ENCODE measurements at places on chromosomes 5 and 9.

- DNase-seq, result no peak
Observed at GRCh38 chr5:153523211-153523610, 32.7 kb downstream of the GRIA1 start.

DNA sequence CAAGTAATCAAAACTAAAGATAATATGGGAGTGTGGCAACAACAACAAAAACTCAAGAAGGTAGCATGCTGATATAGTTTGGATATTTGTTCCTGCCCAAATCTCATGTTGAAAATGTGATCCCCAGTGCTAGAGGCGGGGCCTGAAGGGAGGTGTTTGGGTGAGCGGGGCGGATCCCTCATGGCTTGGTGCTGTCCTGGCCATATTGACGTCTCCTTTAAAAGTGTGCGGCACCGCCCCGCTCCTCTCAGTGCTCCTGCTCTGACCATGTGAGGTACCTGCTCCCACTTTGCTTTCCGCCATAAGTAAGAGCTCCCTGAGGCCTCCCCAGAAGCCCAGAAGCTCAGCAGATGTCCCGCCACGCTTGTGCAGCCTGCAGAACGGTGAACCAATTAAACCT lies 25.6 kb downstream of the MED27 start:
- DNase-seq, result no peak

- DNase-seq, result no peak
Observed at GRCh38 chr9:133943781-133944745, 48.1 kb downstream of the VAV2 start.

GRCh38 chr9:21266733-21267484 lies 27.1 kb upstream of the IFNA14 start:
- DNase-seq, result no peak

GRCh38 chr5:153807801-153808200 lies 230.9 kb downstream of the FAM114A2 start:
- no peak for DNase-seq

DNA sequence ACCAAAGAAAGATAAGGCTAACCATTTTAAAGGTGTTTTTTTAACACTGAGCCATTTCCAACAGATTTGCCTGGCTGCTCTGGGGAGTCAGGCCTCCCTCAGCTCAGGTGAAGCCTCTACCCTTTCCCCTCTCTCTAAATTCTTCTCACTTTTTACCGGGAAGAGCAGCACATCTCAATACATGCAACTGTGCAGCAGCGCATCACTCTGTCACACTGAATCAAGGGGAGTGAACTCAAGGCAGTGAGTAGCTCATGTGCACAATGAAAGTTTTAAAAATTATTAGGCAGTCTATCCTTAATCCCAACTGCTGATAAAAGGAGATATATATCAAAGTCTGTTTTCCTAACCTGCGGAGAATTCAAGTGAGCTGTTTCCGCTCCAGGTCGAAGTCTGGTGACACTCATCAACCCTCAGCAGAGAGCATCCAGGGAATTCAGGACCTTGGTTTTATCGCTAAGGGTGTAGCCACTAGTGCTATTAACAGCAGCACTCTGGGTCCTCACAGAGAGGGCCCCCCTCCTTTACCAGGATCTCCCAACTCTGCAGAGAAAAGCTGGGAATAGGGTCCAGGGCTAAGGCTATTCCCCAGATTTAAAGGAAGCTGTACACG lies 1.0 kb downstream of the CEMIP2 start:
- DNase-seq, result no peak

DNA sequence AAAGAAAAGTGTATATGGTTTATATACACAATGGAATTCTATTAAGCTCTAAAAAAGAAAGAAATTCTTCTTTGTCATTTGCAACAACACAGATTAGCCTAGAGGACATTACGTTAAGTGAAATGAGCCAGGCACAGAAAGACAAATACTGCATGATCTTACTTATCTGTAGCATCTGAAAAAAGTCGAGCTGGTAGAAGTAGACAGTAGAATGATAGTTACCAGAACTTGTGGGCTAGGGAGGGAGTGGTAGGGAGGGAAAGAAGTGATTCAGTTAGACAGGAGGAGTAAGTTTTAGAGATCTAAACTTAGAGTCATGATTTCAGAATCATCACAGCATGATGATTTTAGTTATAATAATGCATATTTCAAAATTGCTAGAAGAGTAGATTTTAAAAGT lies 184.6 kb downstream of the TLE4 start:
- no peak for DNase-seq

GRCh38 chr5:111348661-111349329 lies 124.6 kb downstream of the CAMK4 start:
- no peak for DNase-seq

DNA sequence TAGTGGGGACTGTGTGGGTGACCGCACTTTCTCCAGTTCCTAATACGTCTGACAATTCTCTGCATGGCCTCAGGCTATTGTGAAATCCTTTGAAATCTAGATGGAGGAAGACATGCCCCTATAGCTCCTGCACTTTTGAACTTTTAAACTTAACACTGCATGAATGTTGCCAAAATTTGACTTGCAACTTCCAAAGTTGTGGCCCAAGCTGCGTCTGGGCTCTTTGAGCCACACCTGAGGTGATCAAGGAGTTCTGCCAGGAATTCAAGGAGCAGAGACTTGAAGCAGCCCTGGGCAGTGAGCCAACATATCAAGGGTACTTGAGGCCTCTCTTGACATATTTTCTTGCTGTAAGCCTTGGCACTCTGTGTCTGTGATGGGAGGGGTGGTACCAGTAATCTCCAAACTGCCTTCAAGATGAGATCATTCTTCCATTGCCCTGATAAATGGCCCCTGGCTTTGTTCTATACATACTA lies 1336.1 kb upstream of the CDH9 start:
- no peak for DNase-seq

DNA sequence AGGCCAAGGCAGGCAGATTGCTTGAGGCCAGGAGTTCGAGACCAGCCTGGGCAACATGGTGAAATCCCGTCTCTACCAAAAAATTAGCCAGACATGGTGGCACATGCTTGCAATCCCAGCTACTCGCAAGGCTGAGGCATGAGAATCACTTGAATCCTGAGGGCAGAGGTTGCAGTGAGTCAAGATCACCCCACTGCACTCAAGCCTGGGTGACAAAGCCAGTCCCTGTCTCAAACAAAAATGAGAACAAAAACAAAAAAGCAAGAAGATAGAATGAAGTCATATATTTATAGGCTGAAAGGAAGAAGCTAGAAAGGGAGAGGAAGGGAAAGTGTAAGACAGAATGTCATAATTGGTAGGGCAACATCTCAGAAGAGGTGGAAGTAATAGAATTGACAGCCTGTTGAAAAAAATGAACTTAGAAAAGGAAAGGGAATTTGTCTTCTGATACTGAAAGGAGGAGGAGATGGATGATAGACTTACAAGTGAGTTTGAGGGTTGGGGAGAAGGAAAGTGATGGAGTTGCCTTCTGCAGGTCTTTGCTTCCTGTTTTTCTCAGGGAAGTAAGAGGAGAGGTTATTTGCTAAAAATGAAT lies 32.2 kb downstream of the CARD6 start:
- DNase-seq, result no peak

GRCh38 chr5:181149355-181149754 lies 2.0 kb downstream of the OR2V2 start:
- DNase-seq, result no peak

DNA sequence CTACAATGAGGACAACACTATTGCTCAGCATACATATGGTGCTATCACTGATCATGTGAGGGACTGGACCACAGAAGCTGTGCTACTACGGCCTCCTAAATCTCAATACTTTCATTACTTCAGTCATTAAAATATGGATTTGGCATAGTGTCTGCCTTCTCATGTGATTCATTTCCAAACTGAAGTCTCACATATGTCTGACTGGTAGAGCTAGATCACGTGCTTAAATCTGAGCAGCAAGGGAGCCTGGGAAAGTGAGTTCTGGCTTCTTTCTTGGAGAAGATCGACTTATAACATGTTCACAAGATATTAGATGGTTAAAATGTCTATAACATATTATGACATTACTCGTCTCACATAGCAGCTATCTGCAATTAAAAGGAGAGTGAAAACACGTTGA lies 8.3 kb downstream of the KIF4B start:
- DNase-seq, result no peak

GRCh38 chr5:44603496-44604272 lies 205.1 kb upstream of the MRPS30 start:
- DNase-seq, result no peak

DNA sequence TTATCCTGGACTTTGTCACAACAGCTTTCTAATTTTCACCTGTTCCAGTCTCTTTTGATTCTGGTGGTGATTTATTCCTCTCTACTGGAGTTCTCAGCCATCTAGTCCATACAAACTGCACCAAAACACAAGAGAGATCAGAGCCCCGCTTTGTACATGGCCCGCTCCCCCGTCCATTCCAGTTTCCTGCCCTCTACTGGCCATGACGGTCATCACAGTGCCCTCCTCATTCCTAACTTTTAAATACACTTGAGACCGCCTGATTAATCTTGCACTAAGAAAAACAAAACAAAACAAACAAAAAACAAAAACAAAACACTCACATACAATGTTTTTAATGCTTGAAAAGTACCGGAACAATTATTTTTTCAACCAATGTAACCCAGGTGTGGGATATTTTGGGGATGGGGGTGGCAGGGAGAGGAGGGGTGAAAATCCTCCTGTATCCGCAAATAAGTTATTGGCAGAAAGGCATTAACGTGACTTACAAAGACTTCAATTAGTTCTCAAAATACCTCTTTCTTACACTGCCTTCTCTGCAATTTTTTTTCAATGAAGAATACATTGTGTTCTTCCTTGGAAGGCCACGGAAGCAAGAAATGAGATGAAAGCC lies 84.8 kb upstream of the PAM start:
- DNase-seq, result no peak

- DNase-seq, result no peak
Observed at GRCh38 chr5:10489810-10490426, 48.2 kb downstream of the ROPN1L start.

GRCh38 chr5:58088941-58089340 lies 370.9 kb downstream of the PLK2 start:
- no peak for DNase-seq

GRCh38 chr9:18910916-18911315 lies 122.1 kb downstream of the SAXO1 start:
- DNase-seq, result no peak

- DNase-seq, result no peak
Observed at GRCh38 chr9:79798450-79798849, 226.7 kb downstream of the TLE4 start.

DNA sequence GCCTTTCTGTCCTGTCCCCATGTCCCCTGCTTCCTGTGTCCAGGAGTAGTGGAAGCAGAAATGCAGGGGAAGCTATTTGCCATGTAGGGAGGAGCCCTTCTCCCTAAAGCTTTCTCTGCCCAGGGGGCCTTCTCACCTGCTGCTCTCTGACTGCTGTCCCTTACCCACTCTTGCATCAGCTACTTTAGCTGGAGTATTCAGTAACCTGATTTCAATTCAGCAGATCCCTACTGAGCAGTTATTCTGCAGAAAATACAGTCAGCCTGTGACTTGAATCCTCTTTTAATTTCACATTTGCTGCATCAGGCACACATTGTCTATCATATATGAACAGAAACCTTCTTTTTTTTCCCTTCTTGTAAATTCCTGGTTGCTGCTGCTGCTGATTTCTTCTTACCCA lies 90.4 kb downstream of the MVB12B start:
- DNase-seq, result peak; percentile 82

- DNase-seq, result no peak
Observed at GRCh38 chr5:119322312-119322947, 33.4 kb upstream of the TNFAIP8 start.

GRCh38 chr9:126504086-126504976 lies 109.4 kb upstream of the LMX1B start:
- DNase-seq, result no peak
